Retinal pigment epithelial cell (primary cell): ENCODE measurements at places on chromosomes 13 and 19.

DNA sequence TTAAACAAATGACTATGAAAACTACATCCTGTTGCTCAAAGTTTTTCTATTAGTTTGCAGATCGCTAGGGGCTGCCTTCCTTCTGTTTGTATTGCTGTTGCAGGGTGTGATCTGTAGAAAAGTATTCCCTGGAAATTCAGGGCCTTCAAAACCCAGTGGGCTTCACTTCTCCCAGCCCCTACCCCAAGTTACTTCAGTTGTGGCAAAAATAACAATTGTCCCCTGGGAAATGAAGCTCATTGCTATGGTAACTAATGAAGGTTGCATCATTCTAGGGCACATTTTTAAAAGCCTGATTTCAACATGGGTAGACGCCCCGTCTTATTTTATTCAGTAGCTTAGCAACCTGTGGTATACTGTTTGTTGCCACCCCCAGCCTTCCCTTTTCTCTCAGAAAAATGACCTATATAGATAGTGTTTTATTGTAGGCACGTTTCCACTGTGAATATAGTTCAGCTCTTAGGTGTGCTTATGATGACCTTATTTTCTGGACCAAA is 60.9 kb downstream of the WDFY2 start:
- no peak for DNase-seq

DNA sequence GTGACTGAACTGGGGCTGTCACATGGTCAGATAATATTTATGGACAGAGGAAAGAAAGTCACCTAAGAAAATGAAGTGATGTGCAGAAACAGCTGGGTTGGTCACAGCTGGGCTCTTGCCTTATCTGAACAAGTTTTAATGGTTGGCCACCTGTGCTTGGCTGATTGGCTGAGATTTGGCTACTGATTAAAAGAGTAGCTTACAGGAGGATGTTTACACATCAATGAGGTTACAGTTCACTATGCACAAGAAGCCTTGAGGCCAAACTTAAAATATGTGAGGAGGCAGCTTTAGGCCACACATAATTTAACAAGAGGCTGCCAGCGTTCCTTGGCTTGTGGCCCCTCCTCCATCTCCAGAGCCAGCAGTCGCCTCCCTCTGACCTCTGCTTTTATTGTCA is 99.2 kb upstream of the C1QTNF9B start:
- DNase-seq: no peak

DNA sequence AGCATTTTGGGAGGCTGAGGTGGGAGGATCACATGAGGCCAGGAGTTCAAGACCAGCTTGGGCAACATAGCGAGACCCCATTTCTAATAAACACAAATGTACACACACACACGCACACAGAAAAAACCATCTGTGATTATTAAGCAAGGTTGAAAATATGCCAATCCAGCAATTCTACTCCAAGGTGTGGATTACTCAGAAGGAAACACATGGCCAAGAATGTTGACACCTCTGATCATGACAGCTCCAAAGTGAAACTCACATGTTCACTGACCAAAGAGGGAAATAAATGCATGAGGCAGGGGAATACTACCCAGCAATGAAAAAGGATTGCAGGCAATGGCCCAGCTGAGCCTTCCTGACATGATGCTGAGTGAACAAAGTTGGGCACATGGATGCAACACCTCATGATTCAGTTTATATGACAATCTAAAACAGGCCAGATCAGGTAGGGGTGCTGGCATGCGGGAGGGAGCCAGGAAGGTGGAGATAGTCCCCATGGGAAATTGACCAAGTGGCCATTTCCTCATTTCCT is 4.4 kb downstream of the DOCK6 start:
- DNase-seq: no peak

GRCh38 chr13:62035981-62036380 is 620.3 kb upstream of the PCDH20 start:
- no peak for DNase-seq

- DNase-seq: no peak
Observed at GRCh38 chr19:46571495-46571894, 29.6 kb upstream of the CALM3 start.

DNA sequence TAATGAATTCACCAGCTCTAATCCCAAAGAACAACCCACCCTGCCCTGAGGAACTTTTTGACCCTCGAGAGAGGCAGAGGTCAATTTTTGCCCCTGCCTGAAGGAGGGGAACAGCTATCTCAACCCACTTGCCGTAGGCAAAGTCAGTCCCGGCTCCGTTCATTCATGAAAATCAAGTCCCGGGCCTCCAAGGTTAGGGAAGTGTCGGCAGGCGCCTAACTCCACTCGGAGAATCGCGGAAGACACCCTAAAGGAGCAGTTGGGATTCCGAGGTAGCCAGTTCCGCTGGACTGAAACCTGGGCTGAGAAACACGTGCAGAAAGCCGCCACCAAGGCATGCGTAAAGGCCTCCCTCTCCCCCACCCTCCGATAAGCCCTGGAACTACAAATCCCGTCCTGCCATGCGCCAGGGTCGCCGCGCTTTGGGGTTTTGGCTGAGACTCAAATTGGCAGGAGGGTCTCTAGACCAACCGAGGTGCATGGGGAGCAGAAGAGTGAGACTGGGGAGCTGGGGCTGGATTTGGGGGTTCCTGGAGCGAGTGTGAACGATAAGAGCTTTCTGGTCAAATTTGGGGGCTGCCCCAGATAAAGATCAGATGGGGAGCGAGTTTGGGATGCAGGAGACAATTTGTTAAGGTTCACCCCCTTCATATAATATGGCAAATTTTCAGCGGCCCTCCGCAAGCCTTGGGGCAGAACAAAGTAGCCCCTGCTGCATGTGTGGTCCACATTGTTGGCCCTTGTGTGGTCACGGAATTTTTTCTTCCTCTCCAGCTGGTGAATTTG is at the start of gene TNPO2:
TNPO2 (minus strand) TSS at position 292 of the 786 bp plus-strand sequence. CDS start 2,955 bp downstream, outside the sequence.
- no peak for DNase-seq
